Astrocyte of the cerebellum (primary cell): ENCODE measurements at places on chromosomes 2 and 18.

- no peak for DNase-seq
These were observed 14.5 kb downstream of the SH3RF3 start for GRCh38 chr2:109143214-109144187.

DNA sequence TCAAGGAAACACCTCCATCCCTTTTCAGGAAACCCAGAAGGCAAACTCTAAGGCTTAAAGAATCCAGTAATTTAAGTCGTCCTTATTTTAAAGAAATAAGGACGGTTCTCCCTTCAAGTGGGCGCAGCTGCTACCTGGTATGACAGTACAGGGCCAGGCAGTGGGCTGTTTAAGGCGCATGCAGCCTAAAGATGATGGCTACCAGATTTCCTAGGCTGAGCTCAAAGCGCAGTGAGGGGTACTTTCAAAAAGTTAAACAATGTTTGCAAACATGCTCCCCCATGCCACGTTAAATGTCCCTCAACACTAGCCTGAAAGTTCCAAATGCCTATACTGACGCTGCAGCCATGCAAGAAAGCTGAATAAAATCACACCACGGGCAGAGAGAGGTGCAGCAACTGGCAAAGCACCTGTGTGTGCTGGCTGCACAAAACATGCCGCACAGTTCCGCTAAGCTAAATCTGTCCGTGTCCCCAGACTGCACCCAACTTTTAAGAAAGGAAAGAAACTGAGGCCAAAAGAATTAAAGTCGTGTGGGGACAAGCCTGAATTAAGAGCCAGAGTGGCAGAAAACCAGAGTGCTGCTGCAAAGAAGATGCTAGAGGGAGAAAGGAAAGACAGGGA, 583 bp downstream of the HIBCH start:
- DNase-seq: no peak

- DNase-seq: no peak
These were observed 38.3 kb downstream of the TNS1 start for GRCh38 chr2:217964275-217965161.

DNA sequence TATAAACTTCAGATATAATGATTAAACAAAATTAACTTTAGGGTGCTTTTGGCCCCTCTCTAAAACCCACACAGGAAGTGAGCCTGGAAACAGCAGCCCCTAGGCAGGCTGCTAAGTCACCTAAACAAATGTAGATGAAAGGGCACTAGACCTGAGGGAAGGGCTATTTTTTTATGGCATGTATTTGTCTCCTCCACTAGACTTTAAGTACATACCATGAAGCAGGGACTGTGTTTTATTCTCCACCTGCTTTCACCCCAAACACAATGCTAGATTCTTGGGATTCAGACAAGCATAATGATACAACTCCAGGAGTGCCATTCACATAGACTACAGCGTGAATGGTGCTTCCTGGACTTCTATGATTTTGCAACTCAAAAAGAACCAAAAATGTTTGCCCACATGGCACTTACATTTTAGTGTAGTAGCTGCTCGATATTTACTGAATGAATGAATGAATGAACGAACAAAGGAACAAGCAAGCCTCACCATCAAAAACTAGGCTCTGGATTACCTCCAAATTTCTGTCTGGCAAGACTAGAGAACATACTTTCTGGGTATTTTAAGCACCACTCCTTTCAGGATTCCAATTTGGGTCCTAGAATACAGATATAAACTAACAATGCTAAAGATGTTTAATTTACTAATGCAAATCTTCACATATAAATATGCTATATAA, 10.1 kb downstream of the ATAD2B start:
- DNase-seq: no peak

- DNase-seq: no peak
These were observed 364.0 kb downstream of the GPD2 start for GRCh38 chr2:156800065-156800653.

GRCh38 chr18:44696892-44697291, 16.2 kb downstream of the SETBP1 start:
- no peak for DNase-seq

- DNase-seq: no peak
These were observed 235.3 kb downstream of the LRATD1 start for GRCh38 chr2:14867853-14868252.

- no peak for DNase-seq
These were observed 29.4 kb downstream of the CERKL start for GRCh38 chr2:181627545-181627944.

DNA sequence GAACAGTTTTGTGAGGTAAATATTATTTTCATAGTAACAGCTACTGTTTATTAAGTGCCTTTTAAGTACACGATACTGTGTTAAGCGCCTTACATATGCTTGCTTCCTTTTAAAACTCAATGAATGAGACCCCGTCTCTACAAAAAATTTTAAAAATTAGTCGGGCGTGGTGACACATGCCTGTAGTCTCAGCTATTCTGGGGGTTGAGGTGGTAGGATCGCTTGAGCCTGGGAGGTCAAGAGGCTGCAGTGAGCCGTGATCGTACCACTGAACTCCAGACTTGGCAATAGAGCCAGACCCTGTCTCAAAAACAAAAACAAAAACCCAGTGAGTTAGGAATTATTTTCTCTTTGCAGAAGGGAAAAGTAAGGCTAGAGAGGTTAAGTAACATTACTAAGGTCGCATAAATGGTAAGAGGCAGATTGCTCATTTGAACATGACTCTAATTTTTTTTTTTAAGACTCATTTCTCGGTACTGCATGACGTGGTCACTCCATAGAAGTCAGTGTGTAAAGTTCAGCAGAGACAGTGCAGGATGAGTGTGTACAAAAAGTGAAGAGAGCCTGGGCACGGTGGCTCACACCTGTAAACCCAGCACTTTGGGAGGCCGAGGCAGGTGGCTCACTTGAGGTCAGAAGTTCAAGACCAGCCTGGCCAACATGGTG, 1.1 kb downstream of the METAP1D start:
- DNase-seq: no peak

GRCh38 chr2:19027626-19028025, 330.8 kb downstream of the OSR1 start:
- DNase-seq: no peak

GRCh38 chr18:14919666-14920065, 171.7 kb downstream of the ANKRD30B start:
- no peak for DNase-seq

- DNase-seq: no peak
These were observed 3.0 kb downstream of the FZD7 start for GRCh38 chr2:202036601-202037037.

DNA sequence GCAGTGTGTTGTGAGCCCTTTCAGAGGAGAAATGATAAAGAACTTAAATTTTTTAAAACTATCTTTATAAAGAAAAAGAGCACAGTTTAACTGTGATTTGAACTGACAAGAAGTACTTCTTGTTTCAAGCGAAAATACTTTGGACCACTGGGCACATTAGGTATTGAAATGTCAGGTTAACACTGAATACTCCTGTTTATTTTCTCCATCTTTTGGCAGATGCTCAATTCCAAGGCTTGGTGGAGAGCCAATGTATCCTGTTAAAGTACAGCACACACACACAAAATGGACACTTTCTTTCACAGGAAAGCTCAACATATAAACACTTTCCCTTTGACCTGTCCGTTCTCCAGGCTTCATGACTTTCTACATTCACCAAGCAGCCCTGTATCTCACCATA, 32.6 kb upstream of the SP3 start:
- DNase-seq: no peak

- no peak for DNase-seq
These were observed 78.0 kb upstream of the HNMT start for GRCh38 chr2:137886083-137886831.

DNA sequence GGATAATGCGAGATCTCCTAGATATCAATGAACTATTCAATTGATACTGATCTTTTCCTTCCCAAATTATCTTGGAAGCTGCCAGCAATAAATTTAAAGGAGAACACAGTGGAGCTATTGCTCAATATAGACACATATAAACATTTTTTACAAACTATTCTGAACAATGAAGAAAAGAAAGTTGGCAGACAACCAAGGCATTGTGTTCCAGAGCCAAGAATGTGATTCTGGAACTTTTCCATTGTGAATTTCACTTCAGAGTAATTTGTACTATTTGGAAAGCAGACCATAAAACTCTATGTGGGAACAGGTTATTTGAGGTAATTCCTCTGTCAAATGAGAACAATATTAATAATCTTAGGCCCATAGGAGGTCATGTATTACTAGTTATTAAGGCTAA, 588.2 kb downstream of the IRS1 start:
- DNase-seq: peak; percentile 95

DNA sequence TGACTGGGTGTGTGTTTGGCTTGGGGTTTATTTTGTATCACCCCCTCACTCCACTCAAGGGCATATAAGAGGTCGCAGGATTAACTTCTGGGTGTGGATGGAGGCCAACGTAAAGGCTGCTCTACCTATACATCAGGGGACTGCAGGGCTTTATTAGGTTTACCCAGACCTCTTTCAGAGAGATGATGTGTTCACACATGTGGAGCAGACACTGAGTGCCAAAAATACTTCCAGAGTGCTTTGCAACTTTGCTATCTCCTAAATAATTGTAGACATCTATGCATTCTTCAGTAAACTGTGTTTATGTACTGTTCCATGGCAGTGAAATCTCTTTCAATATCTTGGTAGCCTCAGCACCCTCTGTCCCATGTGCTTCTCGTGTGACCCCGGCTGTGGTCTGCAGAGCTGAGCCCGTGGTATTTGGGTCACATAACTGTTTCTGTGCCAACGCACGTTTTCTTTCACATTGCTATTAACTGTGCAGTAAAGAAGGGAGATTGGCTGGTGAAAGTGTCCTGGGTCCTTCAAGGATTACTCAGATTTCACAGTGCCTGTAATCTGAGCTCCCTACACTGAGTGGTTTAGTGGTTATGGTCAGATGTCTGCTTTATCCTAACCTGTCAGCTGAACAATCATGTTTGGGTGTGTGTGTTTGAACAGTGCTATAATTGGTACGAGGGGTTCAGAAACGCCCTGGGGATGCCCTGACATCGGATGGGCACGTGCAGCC, 208.1 kb downstream of the VAPA start:
- peak; percentile 75 for DNase-seq

- DNase-seq: no peak
These were observed 557 bp upstream of the DSG2 start for GRCh38 chr18:31497404-31497835.

DNA sequence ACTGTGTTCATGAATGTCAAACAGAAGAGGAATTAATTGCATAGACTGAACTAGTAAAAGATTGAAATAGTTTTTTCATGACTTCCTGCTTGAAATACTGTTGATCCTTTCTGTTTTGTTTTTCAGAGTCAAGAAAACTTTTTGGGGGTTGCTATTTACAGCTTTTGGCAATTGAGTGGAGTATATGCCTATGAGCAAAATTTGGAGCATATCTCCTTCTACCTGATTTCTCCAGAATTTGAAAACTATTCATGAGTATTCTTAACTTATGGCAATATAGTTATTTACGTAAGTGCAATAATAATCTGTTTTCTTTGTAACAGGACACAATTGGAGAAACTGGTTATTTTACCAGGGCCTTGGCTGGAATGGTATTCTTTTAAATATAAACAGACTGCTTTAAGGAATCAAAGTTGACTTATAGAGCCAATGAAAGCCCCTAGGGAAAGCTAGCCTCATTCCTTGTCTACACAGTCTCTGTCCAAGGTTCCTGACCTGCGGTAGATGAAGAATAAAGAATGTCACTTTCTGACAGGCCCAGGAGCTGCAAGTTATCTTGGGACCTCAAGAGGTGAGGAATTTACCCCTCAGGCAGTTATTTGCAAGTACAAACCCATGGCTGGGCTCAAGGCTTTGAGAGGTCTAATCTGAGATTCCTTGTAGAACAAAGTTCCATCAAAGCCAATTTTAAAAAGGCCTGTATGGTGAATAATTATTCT, 193.5 kb upstream of the NDUFV2 start:
- no peak for DNase-seq

GRCh38 chr2:1775511-1776035, 31.3 kb upstream of the PXDN start:
- no peak for DNase-seq

DNA sequence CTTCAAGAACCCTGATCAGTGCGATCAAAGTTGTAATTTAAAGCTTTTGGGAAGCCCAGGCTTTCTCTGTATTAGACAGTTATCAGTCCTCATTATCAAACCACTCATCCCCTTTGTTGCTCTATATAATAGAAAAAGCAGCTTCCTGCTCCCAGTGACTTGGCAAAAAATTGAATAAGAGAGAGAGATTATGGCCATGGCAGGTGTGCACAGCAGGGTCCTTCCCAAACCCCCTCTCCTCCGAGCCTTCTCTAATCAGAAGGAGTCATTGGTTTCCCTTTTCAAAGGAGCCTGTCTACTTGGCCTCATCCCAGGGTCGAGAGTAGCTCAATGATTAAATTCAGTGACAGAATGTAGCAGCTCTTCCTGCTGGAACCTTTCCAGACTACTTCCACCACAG, 81.5 kb downstream of the SEMA4F start:
- DNase-seq: no peak

GRCh38 chr2:172877826-172878225, 142.2 kb downstream of the RAPGEF4 start:
- DNase-seq: peak; percentile 27

- DNase-seq: no peak
These were observed 134.2 kb upstream of the HS6ST1 start for GRCh38 chr2:128452536-128453530.

DNA sequence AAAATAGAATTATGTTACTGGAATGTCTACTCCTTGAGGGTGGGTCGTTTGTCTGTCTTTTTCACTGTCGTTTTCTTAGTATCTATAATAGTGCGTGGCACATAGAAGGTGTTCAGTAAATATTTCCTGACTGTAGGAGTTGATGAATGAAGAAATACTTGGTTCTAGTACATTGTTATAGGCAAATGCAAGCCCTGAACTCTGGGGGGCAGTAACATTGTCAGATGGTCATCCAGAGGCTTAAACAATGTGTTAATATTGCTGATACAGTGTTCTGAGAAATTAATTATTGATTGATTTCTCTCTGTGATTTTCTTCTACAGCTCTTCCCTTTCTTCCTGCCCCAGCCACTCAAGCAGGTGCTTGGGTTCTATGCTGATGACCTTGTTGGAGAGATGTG, 24.4 kb upstream of the THOC1 start:
- no peak for DNase-seq

GRCh38 chr18:26593365-26594320, 45.3 kb upstream of the KCTD1 start:
- DNase-seq: no peak

- no peak for DNase-seq
These were observed 71.1 kb downstream of the EXOC6B start for GRCh38 chr2:72754628-72755320.

DNA sequence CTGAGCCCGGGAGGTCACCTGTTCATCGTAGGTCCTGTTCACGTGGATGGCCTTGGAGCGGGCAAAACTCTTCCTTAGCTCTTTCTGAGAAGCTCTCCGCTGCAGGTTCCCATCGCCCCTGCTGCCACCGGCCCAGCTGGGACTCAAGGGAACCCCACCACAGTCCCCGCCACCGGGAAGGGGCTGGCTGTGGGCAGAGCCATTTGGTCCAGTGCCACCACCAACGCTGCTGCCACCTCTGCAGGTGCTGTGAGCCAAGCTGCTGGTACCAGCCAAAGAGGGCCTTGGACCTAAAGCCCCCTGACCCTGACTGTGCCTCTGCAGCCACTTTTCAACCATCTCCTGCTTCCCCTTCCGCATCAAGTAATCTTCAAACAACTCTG, 586 bp downstream of the PDE11A start:
- DNase-seq: no peak
